ENCODE measurements at places on chromosomes 11 and 22. TPM values are rescaled to one million over a fixed set of nuclear protein-coding genes. Genes with fewer than 3 reads are reported as not detected.

The IGLL5 gene
- total RNA-seq: 1.8 TPM

The BLID gene
- total RNA-seq: 0.56 TPM

The MUC15 gene
- total RNA-seq: 17.5 TPM

The OSBPL5 gene
- total RNA-seq: 13.4 TPM

The AMOTL1 gene
- 52.4 TPM for total RNA-seq

The C11orf52 gene
- total RNA-seq: 3.5 TPM

The XKR3 gene
- total RNA-seq: not detected

The HPX gene
- 0.64 TPM for total RNA-seq

The KREMEN1 gene
- 72.9 TPM for total RNA-seq

The OR5AL1 gene
- total RNA-seq: not detected

The ANO5 gene
- total RNA-seq: 0.20 TPM

The MS4A4E gene
- total RNA-seq: 0.64 TPM

The MMP3 gene
- total RNA-seq: 0.56 TPM

The OTOG gene
- total RNA-seq: not detected

The GTSE1 gene
- total RNA-seq: 10.2 TPM

The HTR3A gene
- not detected for total RNA-seq

The TPBGL gene
- total RNA-seq: not detected

The C22orf31 gene
- total RNA-seq: not detected

The RHOD gene
- 161 TPM for total RNA-seq

The OR4C13 gene
- not detected for total RNA-seq

The SLC1A2 gene
- not detected for total RNA-seq

The BARX2 gene
- 92.8 TPM for total RNA-seq

The SCN3B gene
- 0.24 TPM for total RNA-seq

The CPSF7 gene
- total RNA-seq: 44.8 TPM
